Cortex of kidney (tissue), 1 donor: ENCODE measurements at places on chromosomes 1 and 21.

DNA sequence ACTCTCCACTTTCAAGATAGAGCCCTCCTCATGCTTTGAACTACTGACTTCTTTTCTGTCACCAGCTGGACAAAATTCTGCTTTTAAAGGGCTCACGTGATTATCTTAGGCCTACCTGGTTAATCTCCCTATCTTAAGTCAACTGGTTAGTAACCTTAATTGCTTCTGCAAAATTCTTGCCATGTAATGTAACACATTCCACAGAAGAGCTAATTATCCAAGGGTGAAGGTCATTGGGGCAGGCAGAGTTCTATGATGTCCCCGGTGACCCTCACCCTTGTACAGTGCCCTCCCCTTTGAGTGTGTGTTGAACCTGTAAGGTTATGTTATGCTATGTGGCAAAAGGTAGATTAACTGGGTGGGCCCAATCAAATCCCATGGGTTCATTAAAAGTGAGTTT is 25.2 kb upstream of the FOXE3 start:
- DNase-seq, result no peak

GRCh38 chr1:243956450-243956849 is 94.6 kb upstream of the ZBTB18 start:
- no peak for DNase-seq

GRCh38 chr1:50969611-50970508 is at the start of gene CDKN2C:
CDKN2C (plus strand) TSS chr1:50970245; CDS start chr1:50970369, 124 bp downstream.
- no peak for DNase-seq

GRCh38 chr1:43352351-43352705 is 6.5 kb upstream of the CDC20 start:
- no peak for DNase-seq

DNA sequence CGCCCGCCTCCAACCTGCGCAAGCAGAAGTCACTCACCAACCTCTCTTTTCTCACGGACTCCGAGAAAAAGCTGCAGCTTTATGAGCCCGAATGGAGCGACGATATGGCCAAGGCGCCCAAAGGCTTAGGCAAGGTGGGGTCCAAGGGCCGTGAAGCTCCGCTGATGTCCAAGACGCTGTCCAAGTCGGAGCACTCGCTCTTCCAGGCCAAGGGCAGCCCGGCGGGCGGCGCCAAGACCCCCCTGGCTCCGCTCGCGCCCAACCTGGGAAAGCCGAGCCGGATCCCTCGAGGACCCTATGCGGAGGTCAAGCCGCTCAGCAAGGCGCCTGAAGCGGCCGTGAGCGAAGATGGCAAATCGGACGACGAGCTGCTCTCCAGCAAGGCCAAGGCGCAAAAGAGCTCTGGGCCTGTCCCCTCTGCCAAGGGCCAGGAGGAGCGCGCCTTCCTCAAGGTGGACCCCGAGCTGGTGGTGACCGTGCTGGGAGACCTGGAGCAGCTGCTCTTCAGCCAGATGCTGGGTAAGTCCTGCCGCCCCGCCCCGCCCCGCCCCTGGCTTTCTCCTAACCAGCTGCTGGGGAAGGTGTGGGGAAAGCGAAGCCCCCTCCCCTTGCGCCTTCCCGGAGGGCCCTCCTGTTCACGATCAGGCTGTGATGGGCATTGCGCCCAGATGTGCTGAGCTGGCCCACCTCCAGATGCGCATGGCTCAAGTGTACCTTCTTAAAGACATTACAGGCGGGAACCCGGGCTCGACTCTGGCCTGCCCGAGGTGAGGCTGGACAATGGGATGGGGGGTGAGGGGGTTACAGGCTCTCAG is 110.2 kb downstream of the NAV1 start:
- DNase-seq, result no peak

DNA sequence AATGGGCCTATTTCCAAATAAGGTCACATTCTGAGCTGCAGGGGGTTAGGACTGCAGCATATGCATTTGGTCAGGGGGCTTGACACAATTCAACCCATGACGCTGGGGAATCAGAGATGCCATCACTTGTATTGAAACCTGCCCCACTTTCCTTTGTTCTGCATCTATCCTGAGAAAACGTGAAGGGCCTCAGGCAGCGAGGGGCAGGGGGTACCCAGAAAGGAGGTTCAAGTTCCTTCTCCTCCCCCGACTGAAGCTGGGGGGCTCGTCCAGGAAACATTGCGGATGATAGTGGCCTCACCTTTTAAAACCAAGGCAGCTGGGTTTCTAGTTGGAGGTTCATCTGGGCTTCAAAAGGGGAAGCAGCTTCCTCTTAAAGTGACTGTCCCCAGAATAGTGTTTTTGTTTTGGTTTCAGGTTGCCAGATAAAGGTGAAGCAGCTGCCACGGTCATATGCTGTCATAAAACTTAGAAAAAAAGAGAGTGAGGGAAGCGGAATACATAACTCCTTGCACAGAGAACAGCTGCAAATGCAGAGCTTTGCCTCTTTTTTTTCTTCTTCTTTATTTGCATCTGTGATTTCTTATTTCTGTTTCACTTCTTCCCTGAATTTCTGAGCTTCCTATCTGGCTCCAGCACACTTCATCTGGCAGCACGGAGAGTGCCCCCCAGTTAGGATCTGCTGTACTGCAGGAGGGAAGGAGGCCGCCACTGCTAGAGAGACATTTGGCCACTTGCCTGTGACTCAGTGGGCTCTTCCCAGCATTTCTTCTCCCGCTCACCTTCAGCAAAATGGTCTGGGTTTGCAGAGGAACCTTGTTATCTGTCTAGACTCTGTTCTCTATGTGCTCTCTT is 142.0 kb downstream of the AJAP1 start:
- no peak for DNase-seq

DNA sequence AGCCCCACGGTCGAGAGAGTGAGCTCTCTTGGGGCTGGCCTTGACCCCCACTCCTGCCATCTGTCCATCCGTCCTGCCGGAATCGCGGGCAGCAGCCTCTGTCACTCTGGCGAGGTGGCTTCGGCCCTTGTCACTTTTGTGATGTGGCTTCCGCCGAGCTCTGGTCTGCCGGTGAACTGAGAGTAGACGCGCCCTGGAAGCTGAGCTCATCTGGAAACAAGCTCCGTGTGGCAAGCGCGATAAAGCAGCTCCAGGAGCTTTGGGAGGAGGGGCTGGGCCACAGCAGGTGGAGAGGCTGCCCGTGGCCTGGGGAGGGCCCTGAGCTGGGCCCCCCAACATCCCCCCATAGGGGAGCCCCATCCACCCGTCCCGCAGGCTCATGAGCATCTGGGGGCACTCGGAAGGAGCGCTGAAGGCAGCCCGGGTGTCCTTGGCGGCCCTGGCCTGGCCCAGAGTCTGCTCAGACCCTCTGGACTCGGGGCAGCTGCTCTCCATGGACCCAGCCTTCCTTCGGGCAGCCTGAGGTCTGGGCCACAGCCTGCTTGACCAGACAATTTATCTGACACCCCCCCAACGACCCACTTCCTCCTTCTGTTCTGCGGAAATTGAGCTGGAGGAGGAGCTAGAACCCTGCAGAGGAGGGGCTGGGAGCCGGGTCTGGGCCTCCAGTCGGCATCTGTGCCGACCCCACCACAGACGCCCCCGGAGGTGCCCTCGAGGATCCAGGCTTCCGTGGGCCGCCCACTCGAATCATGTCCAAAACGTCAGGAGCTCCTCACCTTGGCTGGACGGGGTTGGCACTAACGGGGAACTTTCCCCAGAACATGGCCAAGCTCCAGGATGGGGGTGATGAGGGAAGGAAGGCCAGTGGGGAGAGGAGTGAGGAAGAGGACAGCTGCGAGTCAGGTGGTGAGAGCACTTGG is 59.1 kb downstream of the SLC19A1 start:
- no peak for DNase-seq

DNA sequence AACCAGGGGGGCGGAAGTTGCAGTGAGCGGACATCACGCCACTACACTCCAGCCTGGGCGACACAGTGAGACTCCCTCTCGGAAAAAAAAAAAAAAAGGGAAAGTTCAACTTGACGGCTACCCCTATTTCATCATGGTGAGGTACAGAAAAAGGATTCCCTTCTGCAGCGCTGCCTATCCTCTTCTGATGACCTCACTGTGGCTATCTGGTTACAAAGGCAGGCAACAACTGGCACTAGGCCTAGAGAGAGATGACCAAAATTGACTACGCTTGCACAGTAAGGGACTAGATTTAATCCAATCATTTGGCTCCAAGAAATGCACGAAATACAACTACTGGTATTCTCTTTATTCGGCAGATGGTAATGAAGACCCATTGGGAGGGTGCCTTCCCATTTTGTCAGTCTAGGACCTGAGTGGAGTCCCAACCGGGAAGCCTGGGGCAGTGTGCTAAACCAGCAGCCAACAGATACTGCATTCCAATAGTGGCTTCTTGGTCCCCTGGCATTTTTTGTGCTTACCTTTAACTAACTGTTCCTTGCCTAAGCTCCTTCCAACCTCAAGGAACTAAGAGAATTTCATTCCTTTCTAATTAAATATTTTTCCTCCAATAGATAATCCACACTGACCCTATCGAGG is 36.6 kb downstream of the ITPKB start:
- no peak for DNase-seq

DNA sequence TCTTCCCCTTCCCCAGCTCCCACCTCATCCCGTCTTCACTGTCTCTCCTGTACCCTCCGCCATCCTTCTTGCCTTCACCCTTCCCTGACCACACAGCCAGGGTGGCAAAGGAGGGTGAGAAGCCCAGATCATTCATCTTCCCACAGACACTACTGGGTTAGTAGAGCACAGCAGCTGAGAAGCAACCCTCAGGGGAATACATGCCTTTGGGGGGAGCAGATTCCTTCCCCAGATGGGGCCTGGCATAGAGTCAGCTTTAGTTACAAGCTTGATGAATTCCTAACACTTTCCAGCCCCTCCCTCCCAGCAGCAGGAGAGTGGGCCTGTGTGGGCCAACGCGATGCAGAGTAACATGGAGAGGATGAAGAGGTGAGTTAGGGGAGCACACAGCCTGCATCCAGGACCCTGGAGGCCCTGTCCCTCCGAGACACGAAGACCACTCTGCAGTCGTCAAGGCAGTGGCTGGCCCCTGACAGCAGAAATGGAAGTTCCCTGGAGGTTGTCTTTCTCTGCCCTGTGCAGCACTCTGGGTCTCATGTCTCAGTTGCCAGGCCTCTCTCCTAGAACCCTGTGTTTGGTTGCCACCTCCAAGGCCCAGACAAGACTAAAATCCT is 8.8 kb upstream of the BTG2 start:
- no peak for DNase-seq

GRCh38 chr1:226965581-226966440 is 25.7 kb downstream of the COQ8A start:
- no peak for DNase-seq

DNA sequence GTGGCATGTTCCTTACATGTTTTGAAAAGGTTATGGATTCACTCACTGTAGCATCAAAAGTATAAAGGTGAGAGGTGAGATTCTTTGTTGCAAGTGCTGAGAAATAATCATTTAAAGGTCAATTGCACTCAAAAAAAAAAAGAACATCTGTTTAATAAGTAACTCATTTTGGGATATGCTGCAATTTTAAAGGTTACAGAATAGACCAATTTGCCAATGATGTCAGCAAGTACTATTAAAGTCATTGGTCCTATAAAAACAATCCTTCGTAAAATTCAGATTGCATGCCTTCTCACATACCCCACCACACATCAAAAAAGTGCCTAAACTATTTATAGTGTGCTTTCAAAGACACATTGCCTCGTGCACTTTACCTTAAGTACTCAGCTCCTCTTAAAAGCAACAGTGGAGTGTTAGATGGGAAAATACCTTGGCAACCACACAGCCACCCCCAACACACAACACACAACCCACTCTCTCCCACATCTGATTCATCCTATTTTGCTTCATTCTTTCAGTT is 218.2 kb upstream of the ADGRL2 start:
- no peak for DNase-seq

DNA sequence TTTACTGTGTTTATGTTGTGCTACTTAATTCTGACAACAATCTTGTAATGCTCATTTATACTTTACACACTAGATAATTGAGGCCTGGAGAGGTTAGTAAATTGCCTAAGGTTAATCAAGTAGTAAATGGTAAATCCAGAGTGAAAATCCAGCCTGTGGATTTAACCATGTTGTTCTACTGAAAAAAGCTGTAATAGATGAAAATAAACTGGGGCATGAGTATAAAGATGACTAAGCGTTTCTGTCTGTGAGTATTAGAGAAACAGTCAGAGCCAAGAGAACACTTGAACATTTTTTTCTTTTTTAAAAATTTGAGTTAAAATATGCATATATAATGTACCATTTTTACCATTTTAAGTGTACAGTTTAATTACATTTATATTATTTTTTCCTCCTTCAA is 47.9 kb upstream of the LEPR start:
- DNase-seq, result no peak

- no peak for DNase-seq
Observed at GRCh38 chr1:38009088-38009840, 3.3 kb upstream of the UTP11 start.

GRCh38 chr1:85201340-85202091 is 700 bp upstream of the SYDE2 start:
- DNase-seq, result no peak

- DNase-seq, result no peak
Observed at GRCh38 chr1:200205216-200205995, 177.9 kb downstream of the NR5A2 start.

DNA sequence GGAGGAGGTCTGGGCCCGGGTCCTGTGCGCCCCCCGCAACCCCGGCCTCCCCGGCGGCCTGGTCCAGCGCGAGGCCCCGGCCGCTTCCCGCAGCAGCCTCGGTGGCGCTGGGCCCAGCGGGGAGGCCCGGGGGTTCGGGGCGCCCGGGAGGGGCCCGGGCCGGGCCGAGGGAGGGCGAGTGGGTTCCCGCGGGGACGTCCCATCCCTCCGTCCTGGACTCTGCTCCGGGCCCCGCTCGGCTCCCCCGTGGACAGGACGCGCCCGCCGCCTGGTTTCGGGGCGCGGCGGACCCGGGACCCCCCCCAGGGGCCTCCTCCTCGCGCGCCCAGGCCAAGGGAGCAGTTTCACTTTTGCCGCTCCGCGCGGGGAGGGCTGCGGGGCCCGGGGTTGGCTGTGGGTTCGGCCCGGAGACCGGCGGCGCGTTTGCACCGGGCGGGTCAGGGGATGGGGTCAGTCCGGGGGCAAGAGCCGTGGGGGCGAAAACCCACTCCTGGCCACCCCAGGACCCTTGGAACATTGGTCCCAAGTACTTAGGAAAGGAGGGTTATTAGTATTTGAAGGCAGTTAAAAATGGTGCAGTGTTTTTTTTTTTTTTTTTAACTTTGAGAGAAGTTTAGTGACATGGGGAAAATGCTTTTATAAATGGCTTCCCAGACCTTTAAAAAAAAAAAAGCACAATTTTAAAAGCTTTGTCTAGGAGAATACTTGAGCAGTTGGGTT is 677 bp downstream of the AGPAT3 start:
- DNase-seq, result no peak

- no peak for DNase-seq
Observed at GRCh38 chr1:22288593-22289241, 145.8 kb upstream of the WNT4 start.

DNA sequence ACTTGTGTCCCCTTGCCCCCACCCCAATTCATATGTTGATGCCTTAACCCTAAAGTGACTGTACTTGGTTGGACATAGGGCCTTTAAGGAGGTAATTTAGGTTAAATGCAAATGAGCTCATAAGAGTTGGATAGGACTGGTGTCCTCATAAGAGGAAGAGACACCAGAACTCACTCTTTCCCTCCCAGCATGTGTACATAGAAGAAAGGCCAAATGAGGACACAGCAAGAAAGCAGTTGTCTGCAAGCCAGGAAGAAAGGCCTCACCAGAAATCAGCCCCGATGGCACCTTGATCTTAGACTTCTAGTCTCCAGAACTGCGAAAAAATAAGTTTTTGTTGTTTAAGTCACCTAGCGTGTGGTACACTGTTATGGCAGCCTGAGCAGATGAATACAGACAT is 45.5 kb downstream of the RAB3GAP2 start:
- DNase-seq, result no peak

GRCh38 chr1:74392840-74393239 is 119.6 kb downstream of the LRRC53 start:
- DNase-seq, result no peak
